DMS53 (cell line): ENCODE measurements at places on chromosomes 5 and 9.

GRCh38 chr5:124660229-124661093 is 86.0 kb downstream of the ZNF608 start:
- peak; percentile 67 for DNase-seq

- DNase-seq: peak; percentile 48
Observed at GRCh38 chr5:81513982-81514381, 120.0 kb upstream of the ACOT12 start.

DNA sequence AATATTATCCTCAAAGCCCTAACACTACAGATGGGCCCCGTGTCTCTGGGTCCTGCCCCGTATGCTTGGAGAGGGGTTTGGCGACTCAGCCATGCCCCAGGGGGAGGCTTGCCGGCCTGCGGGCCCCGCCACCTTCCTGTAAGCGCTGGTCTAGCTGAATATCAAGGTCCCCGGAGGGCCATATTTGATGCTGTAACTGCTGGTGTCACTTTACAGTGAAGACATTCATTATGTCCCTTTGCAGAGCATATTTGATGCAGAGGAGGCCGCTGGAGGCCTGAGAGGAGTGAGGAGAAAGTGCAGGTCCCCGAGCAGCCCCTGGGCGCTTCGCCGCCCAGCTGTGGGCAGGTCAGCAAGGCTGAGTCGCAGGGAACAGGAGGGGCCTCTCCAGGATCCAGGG is 16.8 kb downstream of the IRX4 start:
- DNase-seq: no peak

DNA sequence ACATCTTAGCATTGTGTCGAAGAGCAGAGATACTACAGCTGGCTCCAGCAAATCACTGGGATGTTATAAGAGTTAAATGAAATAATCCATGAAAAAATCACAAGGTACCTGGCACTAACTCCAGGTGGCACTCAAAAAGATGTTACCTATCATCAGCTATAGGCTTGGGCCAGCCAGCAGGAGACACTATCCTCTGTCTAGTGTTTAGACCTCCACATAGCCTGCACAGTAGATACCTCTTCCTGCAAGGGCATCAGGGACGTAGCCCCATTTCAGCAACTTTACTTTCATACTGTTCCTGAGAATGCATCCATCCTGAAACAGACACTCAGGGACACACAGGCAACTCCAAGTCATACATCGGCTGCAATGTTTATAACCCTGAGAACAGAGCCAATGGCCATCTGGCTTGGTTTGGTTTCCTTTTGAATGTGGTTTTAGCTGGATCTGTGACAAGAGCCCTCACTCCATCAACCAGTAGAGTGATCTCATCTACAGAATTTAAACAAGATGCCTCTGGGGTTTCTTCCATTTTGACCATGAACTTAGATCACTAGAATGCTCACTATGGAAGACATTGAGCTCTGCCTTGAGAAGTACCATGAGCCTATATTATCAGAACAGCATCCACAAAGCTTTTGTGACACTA is 69.9 kb downstream of the TLE1 start:
- no peak for DNase-seq

DNA sequence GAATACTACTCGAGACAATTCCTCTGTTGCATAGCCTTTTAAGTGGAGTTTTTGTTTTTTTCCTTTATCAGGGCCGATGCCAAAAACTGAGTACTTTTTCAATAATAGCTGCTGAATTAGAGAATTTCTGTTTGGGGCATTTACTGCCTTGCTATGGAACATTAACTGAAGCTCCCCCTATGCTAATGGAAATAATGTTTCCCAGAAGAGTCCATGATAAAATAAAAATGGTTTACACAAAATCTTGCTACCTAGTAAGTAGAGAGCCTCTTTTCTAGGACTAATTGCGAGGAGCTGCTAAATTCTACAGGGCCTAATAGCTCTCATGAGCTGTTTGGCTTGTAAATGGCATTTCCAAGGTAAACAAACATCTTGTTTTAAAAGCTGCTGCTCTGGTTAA is 128.2 kb upstream of the MYO10 start:
- DNase-seq: no peak
